ENCODE measurements at places on chromosomes 4 and X. TPM values are rescaled to one million over a fixed set of nuclear protein-coding genes. Genes with fewer than 3 reads are reported as not detected.

GRCh38 chr4:73308286-73308685 lies 49.7 kb upstream of the ANKRD17 start:
- no peak for DNase-seq

DNA sequence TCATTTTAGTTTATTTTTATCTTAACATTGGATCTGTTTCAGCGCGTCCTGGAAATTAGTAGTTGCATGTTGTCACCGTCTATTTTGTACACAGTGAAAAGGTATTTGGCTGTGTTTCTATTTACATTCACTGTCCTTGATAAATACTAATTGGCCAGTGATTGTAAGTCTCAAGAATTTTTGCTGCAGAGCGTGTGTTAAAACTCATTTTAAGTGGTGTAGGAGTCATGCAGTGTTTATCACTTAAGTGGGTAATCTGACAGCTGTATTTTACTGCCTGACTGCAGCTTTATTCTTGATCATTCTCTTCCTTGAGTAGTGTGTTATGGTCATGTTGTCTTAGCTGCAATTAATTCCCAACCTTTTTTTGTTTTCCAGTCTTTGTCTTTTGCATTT lies 9.8 kb downstream of the GUCY1A1 start:
- DNase-seq: no peak

DNA sequence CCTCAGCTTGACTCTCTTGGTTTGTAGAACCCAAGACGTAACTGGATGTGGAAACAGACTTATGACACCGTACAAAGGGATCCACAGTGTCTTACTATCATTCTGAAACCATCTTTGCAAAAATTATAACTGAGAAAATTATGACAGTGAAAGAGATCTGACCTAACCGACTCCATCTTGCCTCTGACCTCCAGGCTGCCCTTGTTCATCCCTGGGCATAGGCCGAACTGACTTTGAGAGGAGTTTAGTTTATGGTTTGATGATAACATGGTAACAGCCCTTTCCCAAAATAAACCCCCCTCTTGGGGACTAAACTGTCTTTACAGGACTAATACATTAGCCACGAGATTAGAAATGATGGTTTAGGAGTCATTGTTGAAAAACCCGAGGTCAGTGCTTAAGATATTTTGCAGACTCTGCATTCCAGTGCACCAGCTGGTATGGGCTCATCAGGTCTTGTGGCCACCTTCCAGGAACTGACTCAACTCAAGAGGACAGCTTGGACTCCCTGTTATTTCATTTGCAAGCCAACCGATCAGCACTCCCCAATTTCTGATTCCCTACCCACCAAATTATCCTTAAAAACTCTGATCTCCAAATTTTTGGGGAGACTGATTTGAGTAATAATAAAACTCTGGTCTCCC lies 49.6 kb downstream of the CASP3 start:
- peak; percentile 17 for DNase-seq

- DNase-seq: peak; percentile 61
Observed at GRCh38 chr4:4762909-4763821, 96.3 kb upstream of the MSX1 start.

- no peak for DNase-seq
Observed at GRCh38 chr4:91092398-91092980, 965.3 kb downstream of the CCSER1 start.

GRCh38 chrX:13489454-13489853 lies 79.9 kb upstream of the EGFL6 start:
- DNase-seq: no peak

Gene IGFBP7
- 45.5 TPM for total RNA-seq

Gene SPARCL1
- 0.12 TPM for total RNA-seq

Gene GAGE2A
- not detected for total RNA-seq

All from H4 (cell line).